ENCODE measurements at places on chromosomes 5 and 9.
A peak's percentile ranks its signal among the peaks of the same experiment; 100 is the strongest.

DNA sequence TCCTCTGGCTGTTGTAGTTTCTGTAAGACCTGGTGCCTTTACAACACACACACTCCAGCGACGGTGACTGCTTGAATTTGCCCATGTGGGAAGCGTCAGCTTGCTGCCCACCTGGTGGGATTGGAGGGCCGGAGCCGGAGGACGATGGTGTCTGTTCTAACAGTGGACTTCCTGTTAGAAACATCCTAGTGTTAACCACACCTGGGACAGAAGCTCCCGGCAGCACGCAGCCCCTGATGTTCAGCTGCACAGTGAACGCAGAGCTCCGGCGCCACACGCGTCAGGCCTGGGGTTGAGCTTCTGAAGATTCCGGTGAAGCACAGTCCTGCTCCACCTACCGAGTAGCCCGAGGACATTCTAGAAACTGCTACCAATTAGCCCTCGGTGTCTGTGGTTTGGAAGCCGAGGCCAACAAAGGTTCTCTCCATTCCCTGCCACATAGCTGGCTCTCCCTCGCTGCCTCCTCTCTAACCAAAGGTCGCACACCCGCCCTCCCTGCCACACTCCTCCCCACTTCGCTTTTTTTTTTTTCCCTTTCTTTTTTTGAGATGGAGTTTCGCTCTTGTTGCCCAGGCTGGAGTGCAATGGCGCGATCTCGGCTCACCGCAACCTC lies 14.4 kb downstream of the PMPCA start:
- H3K4me1 ChIP-seq: no peaks in the 10 kb centered on the region
- H3K4me3 ChIP-seq: no peak overlapping the region
- peaks cover 39% of the 10 kb centered on the region for H3K36me3 ChIP-seq
- no peaks in the 10 kb centered on the region for H3K27me3 ChIP-seq

DNA sequence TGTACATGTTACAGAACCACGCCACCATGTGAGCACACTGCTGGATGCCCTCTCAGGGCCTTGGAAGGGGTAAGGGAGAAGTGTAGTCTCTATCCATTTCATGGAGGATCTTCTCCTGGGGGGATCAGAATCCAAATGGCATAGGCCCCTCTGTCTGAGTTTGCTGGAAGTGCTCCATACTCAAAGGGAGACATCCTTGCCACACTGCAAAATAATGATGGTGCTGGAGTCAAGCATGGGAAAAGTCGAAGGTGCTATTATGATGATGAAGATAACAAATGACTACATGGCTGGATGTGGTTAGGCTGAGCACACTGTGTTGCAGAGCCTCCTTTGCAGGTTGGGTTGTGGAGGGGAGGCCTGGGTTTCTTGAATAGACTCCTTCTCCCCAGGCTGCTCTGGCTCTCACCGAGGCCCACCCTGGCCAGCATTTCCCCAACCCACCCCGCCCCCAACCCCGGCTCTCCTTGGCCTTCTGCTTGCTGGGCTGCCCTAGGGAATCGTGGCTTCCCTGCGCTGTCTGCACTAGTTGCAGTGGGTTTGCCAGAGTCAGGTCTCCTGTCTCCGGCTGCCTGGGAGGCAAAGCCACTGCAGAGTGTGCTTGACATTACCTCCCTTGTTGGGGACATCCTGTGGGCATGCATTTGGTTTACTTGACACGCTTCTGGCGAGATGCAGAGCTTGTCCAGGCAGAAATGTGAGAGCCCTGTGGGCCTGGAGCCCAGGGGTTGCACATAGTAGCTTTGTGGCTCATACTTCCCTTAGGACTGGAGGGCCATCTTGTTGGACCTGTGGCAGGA lies 3.0 kb downstream of the MVB12B start:
- no peak overlapping the region for H3K27ac ChIP-seq
- H3K4me1 ChIP-seq: no peaks in the 10 kb centered on the region
- no peak overlapping the region for H3K4me3 ChIP-seq
- no peaks in the 10 kb centered on the region for H3K27me3 ChIP-seq

DNA sequence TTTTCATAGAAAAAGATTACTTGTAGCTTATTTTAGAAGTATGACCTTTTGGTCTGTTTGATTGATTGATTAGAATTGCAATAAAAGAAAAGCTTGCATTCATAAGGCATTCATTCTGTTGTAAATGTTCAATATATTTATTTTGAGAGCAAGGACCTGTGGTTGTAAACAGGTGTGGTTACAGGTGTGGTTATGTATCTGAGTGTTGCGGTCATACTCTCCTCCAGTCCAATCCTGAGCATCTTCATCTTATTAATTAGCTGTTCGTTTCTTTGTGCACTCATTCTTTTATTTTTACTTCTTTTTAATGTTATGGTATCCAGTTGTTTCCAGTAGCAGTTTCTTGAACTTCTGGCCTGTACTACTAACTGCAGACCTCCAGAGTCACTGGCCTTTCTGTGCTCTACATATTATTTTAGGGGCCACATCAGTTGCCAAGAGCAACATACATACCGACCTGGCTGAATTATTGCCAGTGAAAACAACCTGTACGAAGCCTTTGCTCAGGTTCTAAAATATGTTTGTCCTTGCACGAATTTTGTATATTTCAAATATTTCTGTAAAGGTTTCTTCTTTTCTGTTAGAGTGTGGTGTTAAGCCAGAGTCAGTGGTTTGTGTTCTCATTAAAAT lies 128.7 kb downstream of the CDC42SE2 start:
- no peak overlapping the region for H3K27ac ChIP-seq
- peaks cover 68% of the 10 kb centered on the region for H3K36me3 ChIP-seq
- H3K27me3 ChIP-seq: no peaks in the 10 kb centered on the region
- no peak overlapping the region for H3K4me3 ChIP-seq

- H3K27ac ChIP-seq: no peak overlapping the region
- H3K4me1 ChIP-seq: no peaks in the 10 kb centered on the region
- no peak for DNase-seq
- no peak overlapping the region for H3K4me3 ChIP-seq
Observed at GRCh38 chr5:163473635-163474243, 13.3 kb downstream of the HMMR start.

- no peak overlapping the region for H3K4me3 ChIP-seq
- H3K27me3 ChIP-seq: peaks cover 78% of the 10 kb centered on the region
- H3K27ac ChIP-seq: no peak overlapping the region
Observed at GRCh38 chr9:132235894-132236661, 74.2 kb downstream of the NTNG2 start.

DNA sequence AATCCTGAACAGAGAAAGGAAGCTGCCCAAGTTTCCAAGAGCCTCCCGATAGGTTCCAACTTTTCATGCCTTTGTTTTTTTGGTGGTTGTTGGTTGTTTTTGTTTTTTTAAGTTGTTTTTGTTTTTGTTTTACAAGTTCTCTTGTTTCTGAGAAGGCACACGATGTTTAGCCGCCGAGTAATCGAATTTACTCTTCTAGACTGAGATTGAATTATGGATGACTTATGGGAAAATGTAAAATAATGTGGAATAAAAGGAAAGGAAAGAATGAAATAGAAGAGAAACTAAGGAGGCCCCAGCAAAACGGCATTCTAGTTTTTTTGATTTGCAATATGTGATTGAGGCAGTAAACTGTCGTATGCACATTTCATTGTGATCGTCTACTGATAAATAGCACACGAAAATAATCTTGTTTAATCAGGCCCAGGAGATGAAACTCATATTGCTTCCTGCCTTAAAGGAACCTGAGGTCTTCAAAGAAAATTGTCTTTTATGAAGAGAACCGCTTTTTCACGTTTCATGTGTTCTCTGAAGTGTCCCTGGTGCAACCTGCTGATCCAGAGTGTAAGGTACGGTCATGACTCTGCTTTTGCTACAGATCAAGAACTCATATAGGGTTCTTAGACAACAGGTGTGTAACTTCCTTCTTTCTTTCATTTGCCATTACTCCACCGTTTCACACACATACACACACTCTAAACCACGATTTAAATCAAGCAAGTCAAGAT lies 1.3 kb upstream of the GNAQ start:
- H3K4me3 ChIP-seq: peak overlapping the region; percentile 95
- H3K27me3 ChIP-seq: no peaks in the 10 kb centered on the region
- peaks cover 33% of the 10 kb centered on the region for H3K36me3 ChIP-seq
- H3K4me1 ChIP-seq: peaks cover 39% of the 10 kb centered on the region
- H3K27ac ChIP-seq: peak overlapping the region; percentile 83

DNA sequence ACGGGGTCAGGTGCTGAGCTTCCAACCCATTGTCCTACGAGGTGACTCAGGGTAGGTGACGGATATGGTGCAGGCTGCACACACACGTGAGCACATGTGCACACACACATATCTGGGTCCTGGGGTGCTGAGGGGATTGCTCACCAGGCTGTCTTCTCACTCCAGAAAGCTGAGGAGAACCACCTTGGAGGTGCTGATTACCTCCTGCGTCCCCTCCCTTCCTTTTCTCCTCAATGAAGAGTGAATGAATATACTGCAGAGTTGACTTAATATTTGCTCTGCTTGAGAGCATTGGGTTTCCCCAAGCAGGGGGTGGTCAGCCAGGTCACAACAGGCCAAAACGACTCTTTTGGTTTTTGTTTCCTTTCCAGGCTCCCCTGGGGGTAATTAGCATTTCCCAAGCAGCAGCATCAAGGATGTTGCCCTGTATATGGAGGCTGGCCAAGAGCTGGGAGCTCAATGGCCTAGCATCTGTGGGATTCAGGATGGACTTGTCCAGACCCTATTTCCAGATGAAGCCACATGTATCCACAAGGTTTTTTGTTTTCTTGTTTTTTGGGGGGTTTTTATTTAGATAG lies 49.7 kb downstream of the PDZD2 start:
- H3K4me3 ChIP-seq: no peak overlapping the region
- peaks cover 18% of the 10 kb centered on the region for H3K27me3 ChIP-seq
- H3K36me3 ChIP-seq: no peaks in the 10 kb centered on the region
- no peak for DNase-seq
- H3K4me1 ChIP-seq: no peaks in the 10 kb centered on the region
- no peak overlapping the region for H3K27ac ChIP-seq

DNA sequence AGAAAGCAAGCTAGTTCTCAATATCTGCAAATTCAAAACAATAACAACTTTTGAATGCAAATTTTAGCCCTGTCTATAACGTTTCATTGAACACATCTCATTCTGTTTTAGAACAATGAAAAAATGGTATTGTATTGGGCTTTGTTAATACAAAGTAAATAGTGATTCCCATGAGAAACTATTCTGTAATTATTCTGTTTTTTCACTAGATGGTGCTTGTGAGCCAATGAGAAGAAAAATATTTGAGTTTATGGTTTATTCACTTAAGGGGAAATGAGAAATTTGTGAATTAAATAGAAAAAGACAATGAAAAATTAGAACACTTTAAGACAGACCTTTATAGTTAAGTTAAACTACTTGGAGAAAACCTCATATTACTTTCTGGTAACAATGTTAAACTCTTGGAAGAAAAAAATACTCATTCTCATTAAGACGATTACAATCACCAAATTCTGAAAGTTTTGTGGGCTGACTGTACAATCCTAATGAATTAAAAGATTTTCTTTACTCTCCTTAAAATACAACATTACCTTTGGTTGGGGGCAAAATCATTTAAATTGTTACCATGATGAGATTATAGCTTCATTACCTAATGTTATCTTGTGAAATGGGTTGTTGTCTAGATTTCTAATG lies 127.0 kb downstream of the NNT start:
- no peaks in the 10 kb centered on the region for H3K36me3 ChIP-seq
- no peaks in the 10 kb centered on the region for H3K27me3 ChIP-seq
- H3K4me3 ChIP-seq: no peak overlapping the region
- no peak for DNase-seq

DNA sequence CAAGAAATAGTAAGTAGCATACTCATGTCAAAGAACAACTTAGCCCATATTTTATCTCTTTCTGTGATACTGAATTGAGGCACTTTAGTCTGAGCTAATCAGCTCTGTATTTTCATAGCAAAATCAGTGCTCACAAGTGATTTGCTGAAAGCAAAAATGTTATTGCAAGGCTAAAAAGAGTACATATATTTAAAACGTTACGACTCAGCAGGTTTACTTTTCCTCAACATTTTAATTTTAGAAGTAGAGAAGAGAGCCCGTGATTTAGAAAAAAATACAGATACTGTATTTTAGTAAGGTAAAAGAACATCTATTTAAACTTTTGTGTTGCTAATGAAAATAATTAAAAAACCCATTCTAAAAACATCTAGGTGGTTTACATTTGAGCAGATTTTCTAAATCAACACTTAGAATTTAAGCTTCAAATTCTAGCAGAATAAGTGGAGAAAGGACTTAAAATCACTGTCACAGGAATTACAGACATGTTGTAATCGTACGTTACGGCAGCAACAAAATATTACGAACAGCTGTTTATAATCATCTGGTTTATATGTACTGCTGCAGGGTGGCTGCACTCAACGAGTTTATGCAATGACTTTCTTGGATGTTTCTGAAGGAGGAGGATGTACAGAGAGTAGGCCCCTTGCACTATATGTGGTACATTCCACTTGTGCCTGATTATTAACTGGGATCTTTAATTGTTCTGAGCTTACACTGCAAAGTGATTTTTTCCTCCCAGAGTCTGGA lies 20.1 kb downstream of the SREK1 start:
- H3K27me3 ChIP-seq: no peaks in the 10 kb centered on the region
- H3K4me1 ChIP-seq: no peaks in the 10 kb centered on the region
- no peak for DNase-seq
- no peak overlapping the region for H3K4me3 ChIP-seq

DNA sequence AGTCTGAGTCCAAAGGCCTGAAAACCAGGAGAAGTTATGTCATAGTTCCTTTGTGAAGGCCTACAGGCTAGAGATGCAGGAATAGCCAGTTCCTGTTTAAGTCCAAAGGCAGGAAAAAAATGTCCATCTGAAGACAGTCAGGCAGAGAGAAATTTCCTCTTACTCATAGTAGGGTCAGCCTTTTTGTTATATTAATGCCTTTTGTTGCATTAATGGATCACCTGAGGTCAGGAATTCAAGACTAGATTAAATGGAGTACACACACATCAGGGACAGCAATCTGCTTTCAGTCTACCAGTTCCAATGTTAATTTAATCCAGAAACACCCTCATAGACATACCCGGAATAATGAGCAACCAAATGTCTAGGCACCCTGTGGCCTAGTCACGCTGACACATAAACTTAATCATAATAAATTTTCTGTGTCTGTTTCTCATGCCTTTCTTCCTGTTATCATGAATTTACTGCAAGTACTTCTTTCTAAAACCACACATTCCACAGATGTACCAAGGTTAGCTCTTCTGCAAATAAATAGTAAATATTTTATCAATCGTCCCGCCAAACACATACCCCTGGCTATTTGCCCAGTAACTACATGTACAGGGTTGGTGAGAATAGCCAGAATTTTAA lies 703.9 kb downstream of the EFNA5 start:
- H3K4me3 ChIP-seq: no peak overlapping the region
- no peak for DNase-seq
- H3K36me3 ChIP-seq: no peaks in the 10 kb centered on the region
- H3K27me3 ChIP-seq: no peaks in the 10 kb centered on the region
- H3K27ac ChIP-seq: no peak overlapping the region

GRCh38 chr5:172505845-172506244 lies 51.5 kb upstream of the SH3PXD2B start:
- H3K36me3 ChIP-seq: peaks cover 5% of the 10 kb centered on the region
- H3K4me3 ChIP-seq: no peak overlapping the region
- H3K4me1 ChIP-seq: peaks cover 8% of the 10 kb centered on the region
- H3K27ac ChIP-seq: no peak overlapping the region
- DNase-seq: no peak
- peaks cover 98% of the 10 kb centered on the region for H3K27me3 ChIP-seq

- H3K4me1 ChIP-seq: no peaks in the 10 kb centered on the region
- H3K27me3 ChIP-seq: peaks cover 21% of the 10 kb centered on the region
- no peak for DNase-seq
- H3K4me3 ChIP-seq: no peak overlapping the region
- H3K27ac ChIP-seq: no peak overlapping the region
Observed at GRCh38 chr9:130913599-130914416, 17.2 kb upstream of the QRFP start.

- no peaks in the 10 kb centered on the region for H3K27me3 ChIP-seq
- no peak overlapping the region for H3K27ac ChIP-seq
- H3K36me3 ChIP-seq: no peaks in the 10 kb centered on the region
- no peak for DNase-seq
Observed at GRCh38 chr5:61801174-61801573, 469.1 kb downstream of the ZSWIM6 start.
